ENCODE measurements at places on chromosomes 16 and 17.

DNA sequence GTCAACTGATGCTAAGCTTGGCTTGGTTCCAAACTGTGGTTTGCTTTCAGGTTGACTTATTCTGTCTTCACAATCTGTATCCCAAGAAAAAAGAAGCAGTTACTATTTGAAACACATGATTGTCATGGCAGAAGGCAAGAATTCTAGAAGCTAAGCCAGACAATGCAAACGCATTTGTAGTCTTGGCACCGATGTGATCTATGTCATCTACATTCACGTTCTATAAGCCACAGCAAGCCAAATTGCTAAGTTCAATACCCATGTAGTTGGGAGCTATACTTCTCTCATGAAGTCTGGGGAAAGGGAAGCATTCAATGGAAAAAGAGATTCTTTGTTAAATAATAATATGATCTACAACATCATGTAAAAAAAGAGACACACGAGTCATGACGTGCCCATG, 18.3 kb upstream of the KIF2B start:
- DNase-seq: no peak

DNA sequence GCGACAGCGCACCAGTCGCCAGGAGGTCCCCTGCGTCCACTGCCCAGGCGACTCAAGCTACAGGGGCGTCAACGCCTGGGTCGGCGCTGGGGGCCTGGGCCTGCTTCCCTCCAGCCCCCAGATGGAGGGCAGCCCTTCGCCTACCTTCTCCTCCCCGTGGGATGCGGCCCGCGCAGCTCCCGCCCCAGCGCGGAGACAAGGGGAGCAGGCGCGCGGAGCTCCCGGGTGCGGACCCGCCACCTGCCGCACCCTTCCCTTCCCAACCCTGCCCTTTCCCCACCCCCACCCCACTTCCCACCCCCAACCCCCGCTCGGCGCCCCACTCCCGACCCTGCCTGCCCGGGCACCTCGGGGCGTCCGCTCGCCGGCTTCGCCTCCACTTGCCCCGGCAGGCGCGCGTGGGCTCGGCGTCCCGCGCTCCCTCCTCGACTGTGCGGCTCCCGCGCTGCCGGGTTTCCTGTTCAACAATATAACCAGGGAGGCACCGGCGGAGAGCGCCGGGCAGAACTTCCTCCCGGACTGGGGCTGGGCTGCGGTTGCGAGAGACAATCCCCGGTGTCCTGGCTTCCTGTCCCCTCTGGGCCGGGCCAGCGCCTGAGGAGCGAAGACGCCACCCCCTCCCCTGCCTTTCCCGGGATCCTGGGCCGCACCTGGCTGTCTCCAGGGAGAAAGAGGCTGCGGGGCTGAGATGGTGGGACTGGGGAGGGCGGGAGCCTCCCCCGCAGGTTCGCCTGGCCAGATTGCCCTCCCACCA, at the start of gene ARHGAP27:
Gene ARHGAP27 (minus strand): TSS at position 466 of the 754 bp plus-strand sequence. CDS start 2,591 bp downstream, outside the sequence.
- DNase-seq: no peak

DNA sequence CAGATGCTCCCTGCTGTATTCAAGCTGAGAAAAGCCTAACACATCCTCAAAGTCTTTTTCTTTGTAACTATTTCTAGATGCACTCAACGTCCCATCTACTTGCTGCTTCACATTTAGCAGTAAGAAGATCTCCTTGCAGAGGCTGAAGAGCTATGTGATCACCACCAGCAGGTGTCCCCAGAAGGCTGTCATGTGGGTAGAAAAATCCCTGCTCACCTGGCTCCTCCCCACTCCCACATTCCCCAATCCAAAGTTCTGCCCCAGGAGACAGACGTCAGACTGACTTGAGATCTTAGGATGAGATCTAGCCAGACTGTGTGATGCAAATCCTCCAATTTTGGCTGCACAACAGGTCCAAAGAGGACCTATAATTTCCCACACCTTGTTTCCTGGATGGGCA, 1.1 kb downstream of the CCL13 start:
- DNase-seq: no peak

- DNase-seq: no peak
These were observed 1.8 kb downstream of the ST3GAL2 start for GRCh38 chr16:70437017-70437581.

GRCh38 chr17:56754523-56755208, 79.1 kb downstream of the C17orf67 start:
- DNase-seq: no peak

DNA sequence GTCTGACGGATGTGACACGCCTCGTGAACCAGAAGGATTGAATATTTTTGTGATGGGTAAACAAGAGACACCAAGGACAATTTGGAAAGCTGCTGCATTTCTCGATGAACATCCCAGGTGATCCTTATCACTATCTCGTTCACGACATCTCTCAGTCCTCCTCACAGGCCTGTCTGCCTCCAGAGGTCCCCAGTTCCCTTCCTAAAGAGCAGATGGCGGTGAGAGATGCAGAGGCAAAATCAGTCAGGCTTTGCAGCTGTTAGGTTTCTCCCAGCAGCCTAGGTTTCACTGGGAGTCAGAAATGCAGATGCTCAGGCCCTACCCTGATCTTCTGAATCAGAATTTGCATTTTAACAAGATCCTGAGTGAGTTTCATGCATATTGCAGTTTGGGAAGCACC, 23.6 kb downstream of the SCPEP1 start:
- DNase-seq: no peak

GRCh38 chr16:74275711-74276110, 20.9 kb upstream of the PSMD7 start:
- DNase-seq: no peak

GRCh38 chr17:6374271-6374691, 60.6 kb downstream of the AIPL1 start:
- DNase-seq: no peak

- no peak for DNase-seq
These were observed 29.9 kb downstream of the PLCG2 start for GRCh38 chr16:81808933-81809480.

DNA sequence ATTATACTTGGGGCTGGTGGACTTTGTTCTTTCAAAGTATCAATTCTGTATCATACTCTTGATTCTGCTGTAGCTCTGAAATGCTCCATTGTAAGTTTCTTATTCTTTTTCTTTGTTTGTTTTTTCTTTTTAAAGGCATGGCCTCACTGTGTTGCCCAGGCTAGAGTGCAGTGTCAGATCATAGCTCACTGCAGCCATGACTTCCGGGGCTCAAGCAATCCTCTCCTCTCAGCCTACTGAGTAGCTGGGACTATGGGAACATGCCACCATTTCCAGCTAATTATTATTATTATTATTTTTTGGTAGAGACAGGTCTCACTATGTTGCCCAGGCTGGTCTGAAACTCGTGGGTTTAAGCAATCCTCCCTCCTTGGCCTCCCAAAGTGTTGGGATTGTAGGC, 38.9 kb upstream of the METTL9 start:
- no peak for DNase-seq

DNA sequence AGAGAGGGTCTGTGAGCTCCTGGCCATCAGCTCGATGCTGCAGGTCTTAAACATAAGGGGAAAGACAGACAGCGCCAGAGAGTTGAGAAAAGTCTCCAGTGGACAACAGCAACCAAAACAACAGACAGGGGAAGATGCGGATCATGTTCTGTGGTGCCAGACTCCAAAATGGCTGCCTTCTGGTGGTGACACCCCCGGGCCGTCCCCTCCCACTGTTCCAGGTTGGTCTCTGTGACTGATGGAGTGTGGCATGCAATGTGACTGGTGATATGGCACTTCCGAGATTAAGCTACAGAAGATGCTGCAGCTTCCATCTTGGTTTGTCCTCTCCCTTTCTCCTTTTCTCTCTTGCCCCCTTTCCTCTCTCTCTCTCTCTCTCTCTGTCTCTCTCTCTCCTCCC, 40.4 kb upstream of the RBFOX3 start:
- no peak for DNase-seq

GRCh38 chr16:20814784-20815183, 8.5 kb downstream of the REXO5 start:
- no peak for DNase-seq

DNA sequence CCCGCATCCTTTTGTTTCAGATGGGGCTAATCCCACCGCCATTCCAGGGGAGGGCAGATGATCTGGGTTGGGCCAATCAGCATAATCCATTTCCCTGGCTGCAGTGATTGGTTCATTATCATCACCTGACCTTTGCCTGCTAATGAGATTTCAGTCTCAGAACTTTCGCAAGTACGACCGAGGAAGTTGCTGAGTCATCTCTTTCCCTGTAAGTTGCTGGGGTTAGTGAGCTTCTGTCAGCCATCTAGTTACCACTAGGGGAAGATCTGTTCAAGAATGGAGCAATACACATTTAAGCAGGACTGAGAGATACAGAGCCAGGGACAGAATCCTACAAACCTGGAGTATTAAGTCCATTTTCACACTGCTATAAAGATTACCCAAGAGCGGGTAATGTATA, 65.3 kb upstream of the NUDT7 start:
- DNase-seq: no peak

DNA sequence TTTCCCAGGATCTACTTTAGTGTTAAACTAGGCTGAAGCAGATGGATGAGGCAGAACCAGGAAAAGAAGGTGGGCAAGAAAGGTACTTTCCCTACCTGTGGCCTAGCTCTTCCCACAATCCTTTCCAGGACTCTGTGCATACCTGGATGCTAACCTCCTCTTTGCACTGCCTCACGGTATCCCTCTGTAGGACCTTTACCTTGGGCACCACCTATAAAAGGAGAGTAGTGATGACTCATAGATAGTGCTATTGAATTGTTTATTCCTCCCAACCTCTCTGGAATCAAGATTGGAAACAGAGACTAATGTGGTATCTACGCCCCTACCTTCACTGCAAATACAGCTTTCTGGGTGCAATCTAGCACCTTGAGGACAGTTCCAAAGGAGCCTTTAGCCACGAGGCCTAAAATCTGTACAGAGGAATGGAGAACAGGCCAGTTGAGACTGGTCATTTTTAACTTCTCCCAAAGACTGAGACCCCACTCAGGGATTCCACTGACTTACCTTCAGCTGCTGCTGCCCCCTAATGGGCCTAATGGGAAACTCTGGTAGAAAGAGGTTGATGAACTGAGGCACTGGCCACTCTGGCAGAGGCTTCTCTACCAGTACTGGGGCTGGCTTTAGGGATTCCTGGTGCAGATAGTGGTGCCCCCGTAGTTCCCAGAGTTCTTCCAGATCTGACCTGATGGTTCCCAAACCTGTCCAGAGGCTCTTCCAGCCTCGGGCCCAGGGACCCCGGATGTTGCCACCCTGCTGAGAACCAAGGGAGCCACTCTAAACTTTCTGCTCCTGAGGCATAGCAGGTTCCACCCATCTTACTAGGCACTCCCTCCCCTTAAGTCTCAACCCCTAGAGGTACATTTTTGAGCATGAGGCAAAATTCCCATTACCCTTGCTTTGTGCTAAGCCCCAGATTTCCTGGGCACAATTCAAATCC, 781 bp downstream of the RSKR start:
- no peak for DNase-seq

DNA sequence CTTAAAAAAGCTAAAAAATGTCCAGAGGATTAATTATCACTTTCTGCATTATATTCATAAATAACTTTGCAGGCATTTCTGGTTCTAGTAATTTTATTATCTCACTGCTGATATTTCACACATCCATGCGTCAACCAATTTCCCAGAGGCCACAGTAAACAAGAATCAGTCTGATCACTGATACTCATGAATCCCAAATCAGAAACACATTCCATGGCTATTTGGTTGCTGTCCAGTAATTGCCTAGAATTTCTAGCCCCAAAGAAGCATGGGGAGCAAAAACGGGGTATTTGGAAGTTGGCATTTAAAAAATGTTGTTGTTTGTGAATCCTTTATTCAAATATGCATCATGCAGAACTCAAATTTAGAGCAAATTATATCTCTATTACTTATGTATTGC, 244.8 kb downstream of the CDH8 start:
- no peak for DNase-seq

DNA sequence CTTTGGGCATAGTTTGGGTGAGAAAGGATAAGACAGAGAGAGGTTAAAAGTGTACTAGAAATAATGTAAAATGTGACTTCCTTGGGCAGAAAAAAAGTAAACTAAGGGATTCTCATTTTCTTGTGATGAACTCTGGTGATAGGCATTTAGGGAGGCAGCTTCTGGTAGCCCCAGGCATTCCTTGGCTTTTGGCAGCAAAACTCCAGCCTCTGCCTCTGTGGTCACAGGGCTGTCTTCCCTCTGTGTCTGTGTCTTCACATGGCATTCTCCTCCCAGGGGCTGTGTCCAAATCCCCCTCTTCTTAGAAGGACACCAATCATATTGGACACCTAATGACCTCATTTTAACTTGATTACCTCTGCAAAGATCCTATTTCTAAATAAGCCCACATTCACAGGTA, 54.7 kb downstream of the HS3ST3B1 start:
- no peak for DNase-seq

DNA sequence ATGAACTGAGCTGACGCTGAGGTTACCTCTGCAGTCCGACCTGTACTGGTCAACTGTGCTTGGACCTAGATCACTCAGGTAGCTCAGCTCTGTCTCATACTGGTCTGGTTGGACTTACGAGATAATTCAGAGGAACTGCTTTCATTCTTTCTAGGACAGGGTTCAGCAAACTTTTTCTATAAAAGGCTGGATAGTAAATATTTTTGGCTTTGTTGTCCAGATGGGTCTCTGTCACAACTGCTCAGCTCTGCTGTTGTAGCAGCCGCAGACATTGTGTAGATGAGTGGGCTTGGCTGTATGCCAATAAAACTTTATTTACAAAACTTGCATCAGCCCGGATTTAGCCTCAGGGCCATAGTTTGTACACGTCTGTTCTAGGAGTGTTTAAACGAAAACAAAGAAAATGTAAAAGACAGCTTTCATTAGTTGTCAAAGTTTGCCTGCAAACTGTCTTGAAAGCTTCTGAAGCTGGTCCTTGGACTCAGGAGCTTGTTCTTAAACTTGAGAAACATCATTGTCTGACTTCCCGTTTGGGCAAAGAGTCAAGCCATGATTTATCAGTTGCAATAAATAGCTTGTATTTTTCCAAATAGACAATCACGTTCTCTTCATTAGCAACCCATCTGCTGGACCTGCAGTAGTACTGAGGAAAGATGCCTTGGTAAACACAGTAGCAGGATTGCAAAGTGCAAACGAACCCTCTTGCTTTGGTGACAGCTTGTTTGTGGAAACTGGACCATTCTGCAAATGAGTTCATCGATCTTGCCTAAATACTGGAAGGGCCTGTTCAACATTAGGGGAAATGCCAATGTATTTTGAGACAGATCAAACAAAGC, 253.4 kb downstream of the SNX29 start:
- no peak for DNase-seq

GRCh38 chr17:63096426-63096825, 130.4 kb downstream of the TANC2 start:
- no peak for DNase-seq

DNA sequence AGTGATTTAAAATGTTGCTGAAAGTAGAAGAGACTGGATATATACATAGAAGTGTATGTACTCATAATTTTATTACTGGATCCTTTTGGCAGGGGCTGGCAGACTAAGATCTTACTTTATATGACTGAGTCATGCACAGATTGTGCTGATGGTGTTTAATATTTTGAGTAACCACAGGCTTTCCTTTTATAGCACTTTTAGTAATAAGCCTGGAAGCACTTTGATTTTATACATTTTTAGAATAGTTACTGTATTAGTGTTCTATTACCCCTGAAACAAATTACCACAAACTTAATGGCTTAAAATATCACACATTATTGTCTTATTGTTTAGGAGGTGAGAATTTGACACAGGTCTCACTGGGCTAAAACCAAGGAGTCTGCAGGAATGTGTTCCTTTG, 113.4 kb upstream of the CDH8 start:
- no peak for DNase-seq

- DNase-seq: no peak
These were observed 5.2 kb upstream of the DCXR start for GRCh38 chr17:82042649-82043048.

- DNase-seq: no peak
These were observed 338.3 kb downstream of the CA10 start for GRCh38 chr17:51820252-51820651.

- DNase-seq: no peak
These were observed 30.3 kb upstream of the STH start for GRCh38 chr17:45968732-45969131.
